NCI-H524 (cell line): ENCODE measurements at places on chromosomes 4 and X.

GRCh38 chrX:2717312-2717711, 26.2 kb downstream of the CD99 start:
- DNase-seq, result no peak

DNA sequence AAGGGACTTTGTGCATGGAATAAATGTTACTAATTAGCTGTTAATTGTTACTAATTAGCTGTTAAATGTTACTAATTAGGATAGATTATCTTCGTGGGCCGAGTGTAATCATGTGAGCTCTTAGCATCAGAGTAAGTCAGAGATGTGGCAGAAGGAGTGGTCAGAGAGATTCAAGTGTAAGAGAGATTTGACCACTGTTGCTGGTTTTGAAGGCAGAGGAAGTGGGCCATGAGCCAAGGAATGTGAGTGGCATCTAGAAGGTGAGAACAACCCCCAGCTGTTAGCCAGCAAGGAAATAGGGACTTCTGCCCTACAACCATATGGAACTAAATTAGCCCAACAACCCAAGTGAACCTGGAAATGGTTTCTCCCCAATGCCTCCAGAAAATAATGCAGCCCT, 28.2 kb downstream of the ODAPH start:
- DNase-seq, result no peak

GRCh38 chrX:56025872-56026571, 206.1 kb upstream of the KLF8 start:
- no peak for DNase-seq

GRCh38 chr4:79526641-79527565, 118.9 kb upstream of the GK2 start:
- peak; percentile 87 for DNase-seq

- DNase-seq, result no peak
Observed at GRCh38 chr4:7500404-7500803, 65.7 kb upstream of the PSAPL1 start.

DNA sequence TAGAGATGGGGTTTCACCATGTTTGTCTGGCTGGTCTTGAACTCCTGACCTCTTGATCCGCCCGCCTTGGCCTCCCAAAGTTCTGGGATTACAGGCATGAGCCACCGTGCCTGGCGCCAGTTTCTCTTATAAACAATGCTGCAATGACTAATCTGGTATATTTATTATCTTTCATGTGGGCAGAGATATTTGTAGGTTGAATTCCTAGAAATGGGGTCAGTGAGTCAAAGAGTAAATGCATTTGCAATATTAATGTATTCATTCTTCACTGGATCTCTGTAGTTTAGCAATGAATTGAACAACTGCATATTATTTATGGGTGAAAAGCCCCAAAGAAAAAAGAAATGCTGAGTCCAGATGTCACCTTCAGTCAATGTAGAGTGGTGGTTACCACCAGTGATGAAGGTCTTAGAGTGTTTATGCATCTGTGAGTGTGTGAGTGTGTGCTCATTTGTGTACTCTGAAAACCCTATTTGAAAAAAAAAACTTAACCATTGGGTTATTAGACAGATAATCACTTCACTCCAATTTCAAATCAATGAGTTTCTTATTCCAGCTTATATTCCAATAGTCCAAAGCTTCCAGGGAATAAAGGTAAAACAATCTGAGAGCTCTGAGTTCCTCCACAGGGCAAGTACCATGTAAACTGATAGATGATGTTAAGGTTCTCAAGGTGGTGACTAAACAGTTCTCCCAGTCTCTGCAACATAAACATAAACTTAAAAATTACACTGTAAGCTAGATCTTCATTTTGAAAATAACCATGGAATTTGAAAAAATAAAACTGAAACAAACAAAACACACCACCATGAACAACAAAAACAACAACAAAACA, 22.6 kb upstream of the CD38 start:
- DNase-seq, result no peak

DNA sequence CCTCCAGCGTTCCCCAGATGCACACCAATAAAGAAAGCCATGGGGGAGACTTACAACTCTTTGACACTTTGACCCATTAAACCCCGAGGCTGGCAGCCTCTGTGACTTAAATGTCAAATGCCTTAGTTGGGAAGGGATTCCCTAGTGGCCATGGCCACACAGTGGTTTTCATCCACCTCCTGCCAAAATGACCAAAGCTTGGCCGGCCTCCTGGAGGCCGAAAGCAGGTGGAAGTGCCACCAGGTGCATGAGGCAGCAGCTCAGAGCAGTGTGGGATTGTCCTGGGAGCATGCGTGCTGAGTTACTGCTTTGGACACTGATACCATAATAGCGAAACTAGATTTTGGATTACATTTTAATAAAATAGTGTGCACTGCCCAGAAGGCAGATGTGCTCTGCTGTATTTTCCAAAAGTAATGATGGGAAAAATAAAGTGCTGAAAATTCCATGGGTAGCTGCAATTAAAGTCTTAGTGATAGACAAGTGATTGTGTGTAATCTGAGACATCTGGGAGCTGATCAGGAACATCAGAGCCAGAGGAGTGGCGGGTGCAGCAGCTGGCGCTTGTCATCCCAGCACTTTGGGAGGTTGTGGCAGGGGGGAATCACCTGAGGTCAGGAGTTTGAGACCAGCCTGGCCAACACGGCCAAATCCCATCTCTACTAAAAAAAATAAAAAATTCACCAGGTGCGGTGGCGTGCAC, 39.8 kb upstream of the TADA2B start:
- no peak for DNase-seq

DNA sequence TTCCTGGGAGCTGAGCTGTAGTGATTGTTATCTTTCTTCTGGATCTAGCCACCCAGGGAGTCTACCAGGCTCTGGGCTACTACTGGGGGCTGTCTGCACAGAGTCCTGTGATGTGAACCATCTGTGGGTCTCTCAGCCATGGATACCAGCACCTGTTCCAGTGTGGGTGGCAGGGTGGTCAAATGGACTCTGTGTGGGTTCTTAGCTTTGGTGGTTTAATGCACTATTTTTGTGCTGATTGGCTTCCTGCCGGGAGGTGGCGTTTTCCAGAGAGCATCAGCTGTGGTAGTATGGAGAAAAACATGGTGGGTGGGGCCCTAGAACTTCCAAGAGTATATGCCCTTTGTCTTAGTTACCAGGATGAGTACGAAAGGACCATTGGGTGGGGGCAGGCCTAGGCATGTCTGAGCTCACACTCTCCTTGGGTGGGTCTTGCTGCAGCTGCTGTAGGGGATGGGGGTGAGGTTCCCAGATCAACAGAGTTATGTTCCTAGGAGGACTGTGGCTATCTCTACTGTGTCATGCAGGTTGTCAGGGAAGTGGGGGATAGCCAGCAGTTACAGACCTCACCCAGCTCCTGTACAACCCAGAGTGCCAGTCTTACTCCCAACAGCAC, 264.8 kb upstream of the LDB2 start:
- DNase-seq, result no peak

GRCh38 chr4:145839151-145839550, 99.5 kb downstream of the ZNF827 start:
- DNase-seq, result no peak

- DNase-seq, result no peak
Observed at GRCh38 chr4:148215202-148215601, 227.0 kb downstream of the NR3C2 start.

DNA sequence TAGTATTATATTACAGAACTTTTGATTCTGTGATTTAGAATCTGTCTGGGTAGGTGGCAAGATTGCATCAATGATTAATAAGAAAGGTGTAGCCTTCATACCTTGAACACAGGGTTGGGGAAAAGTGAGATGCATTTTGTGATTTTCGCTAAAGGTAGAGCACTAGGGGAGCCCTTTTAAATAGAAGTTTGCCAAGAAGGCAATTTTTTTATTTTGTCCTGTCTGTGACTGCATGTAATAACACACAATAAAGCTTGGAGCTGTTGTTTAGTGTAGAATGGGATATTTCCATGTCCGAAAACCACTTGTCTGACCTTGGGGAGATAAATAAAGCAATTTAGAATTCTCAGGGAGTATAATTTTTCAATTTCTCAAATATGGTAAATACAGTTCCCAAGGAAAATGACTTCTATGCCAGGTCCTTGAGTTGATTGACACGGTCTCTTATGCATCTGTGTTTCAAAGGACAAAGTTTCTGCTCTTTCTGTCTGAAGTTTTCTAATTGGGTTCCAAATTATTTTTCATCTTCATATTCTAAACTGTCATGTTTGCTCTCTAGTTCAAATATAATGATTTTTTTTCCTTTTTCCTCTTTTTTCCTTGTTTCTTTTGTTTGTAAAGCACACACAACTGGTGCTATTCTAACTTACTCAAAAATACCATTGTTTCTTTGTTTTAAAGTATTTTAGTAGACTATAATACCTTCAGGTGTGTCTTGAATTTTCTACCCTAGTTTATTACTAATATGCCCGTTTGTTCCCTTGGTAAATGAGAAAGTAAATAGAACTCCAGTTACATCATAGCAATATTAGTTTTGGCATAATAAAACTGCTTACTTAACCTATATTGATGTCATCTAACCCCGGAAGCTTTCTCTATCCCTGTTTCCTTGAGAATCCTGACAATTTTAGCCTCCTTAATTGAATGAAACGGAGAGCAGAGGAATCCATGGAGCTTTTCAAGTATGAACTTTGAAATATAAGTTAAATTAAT, 87.8 kb upstream of the BMPR1B start:
- DNase-seq, result no peak

DNA sequence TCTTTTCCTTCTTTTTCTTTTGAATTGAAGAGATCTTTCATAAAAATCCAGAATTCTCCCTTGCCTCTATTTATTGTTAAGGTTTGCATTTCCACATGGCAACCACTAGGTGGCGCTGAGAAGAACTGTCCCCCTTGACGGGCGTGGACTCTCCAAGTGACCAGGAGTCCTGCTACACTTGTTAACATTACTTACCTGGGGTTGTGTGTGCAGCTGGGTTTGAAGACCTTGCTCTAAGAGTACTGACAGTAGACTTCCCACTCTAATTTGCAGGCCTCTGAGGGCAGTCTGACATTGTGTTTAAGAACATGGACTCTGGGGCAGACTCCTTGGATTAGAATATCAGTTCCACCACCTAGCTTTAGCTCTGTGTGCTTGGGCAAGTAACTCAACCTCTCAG, 52.8 kb downstream of the GPRIN3 start:
- DNase-seq, result no peak

DNA sequence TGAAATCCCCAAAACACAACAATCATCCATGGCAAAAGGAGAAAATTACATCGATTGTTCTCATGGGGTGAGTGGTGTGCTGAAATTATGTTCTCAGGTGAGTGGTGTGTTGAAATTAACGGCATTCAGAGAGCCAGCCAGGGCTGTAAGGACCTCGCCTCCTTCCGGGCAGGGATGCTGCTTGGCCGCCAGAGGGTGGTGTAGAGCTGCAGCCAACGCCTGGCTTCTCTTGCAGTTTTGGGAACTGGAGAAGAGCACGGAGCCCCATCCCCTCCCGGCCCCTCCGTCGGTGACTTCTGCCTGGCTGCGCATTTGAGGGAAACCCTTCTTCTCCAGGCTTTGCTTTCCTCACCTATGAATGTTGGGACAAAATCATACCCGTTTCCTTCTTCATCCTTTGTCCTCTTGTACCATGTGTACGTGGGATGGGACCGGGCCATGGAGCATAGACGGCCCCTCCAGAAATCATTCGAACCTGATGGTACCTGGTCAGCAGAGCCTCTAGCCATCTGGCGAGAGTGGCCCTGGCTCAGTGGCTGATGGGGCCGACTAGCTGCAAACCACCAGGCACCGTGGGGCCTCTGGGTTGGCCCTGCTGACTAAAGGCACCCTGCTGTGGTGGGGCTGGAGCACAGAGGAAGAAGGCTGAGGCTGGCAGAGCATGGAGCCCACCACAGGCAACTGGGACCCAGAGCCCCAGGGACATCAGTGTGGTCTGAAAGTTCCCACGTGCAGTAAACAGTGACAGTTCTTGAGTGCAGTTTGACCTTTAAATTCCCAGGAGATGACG, 28.4 kb downstream of the TRMT44 start:
- DNase-seq, result peak; percentile 55

DNA sequence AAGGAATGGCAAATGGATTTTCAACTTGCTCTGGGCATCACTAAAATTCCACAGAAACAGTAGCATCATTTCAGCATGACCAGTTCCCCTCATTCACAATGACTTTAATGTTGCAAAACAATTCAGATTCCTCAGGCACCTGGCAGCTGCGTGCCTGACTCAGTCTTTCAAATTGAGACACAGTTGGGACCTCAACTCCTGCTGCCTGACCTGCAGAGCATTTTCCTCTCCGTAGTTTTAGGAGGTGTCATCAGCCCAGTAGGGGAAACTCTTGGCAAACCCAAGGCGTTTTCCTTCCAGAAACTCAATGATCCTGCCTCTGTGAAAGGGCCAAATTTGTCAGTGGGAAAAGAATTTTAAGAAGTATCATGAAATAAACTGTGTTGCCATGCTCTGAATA, 388.9 kb downstream of the SPRY1 start:
- DNase-seq, result no peak

GRCh38 chrX:19049110-19049509, 65.2 kb upstream of the PHKA2 start:
- DNase-seq, result no peak

- no peak for DNase-seq
Observed at GRCh38 chrX:1336948-1337779, 579 bp downstream of the IL3RA start.

DNA sequence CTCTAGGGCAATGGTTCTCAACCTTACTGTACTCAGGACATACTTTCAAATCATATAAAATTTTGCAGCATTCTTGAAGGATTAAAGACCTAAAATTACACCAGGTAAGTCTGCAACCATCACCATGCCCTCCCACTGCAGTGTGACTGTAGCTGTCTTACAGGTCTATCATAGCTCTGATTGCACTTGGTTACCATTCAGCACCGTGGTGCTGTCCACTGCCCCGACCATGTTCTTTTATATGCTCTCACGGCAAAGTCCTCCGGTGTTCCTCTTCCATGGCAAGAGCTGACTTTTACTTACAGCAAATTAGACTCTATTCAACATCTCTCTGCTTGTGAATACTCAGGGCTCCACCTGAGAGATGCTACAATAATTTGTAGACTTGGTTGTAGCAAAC, 11.5 kb downstream of the CRMP1 start:
- no peak for DNase-seq

- no peak for DNase-seq
Observed at GRCh38 chr4:96317891-96318290, 478.0 kb downstream of the PDHA2 start.
